GOT3 (cell line): ENCODE measurements at places on chromosomes 11 and 22.

DNA sequence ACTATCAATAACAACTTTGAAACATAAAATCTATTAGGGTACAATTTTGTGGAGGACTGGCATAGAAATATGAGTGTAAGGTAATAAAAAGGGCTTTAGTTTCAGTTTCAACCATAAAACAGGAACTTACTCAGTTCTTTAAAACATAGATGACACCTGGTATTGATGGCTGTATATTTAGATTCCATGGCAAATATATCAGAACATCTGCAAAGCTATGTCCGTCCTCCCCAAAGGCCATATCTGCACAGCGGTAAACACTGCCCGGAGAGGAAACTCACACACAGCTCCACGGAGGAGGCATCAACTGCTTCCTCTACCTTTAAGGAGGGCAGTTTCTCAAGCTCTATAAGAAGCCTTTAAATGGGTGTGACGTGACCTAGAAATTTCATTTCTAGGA, 993.3 kb downstream of the BRD1 start:
- no peak for DNase-seq

DNA sequence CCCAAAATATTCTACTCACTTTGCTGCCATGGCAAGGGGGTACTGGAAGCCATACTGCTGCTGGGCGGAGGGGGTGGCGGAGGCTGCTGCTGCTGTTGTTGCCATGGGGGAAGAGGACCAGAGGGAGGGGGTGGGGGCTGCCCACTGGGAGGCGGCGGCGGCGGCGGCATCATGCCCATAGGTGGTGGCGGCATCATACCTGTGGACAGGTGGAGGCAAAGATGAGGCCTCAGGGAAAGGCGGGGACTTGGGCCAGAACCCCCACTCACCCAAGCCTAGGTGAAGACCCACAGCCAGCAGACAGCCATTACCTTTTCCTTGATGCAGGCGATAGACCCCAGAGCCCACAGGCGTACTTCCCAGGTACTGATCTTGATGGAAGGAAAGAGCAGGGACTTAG, 7.1 kb upstream of the PYGM start:
- no peak for DNase-seq

DNA sequence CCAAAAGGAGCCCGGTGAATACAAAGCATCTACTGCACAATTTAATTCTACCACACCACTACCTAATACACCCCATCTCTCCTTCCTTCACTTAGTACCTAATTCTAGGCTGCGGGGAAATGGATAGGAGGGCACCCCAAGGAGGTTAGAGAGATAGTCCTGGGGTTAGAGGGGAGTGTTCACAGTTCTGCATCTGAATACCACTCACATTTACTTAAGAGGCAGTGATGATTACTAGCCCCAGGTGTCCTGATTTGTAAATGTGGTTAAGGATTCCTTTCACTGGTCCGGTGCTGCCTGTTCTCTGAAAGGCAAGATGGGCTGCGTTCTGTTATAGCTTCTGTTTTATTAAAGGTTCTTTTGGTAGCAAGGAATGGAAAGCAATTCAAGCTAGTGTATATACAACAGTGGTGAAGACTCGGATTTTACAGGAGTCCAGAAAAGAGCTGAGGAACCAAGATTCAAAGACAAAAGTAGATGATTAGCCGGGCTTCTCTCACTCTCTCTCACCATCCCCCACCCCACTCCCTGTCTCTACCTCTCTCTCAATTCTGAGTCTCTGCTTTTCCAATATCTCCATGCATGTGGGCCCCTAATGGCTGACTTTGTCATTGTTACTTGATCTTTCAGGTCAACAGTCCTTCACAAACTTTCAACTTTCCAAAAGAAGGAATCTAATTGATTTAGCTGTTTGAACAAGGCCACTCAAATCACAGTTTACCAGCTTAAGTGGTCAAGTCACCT, 8.7 kb upstream of the KCNA4 start:
- no peak for DNase-seq

- DNase-seq: no peak
These were observed 7.0 kb downstream of the MMP3 start for GRCh38 chr11:102836290-102836875.

- DNase-seq: no peak
These were observed 20.4 kb downstream of the JHY start for GRCh38 chr11:122902951-122903350.

DNA sequence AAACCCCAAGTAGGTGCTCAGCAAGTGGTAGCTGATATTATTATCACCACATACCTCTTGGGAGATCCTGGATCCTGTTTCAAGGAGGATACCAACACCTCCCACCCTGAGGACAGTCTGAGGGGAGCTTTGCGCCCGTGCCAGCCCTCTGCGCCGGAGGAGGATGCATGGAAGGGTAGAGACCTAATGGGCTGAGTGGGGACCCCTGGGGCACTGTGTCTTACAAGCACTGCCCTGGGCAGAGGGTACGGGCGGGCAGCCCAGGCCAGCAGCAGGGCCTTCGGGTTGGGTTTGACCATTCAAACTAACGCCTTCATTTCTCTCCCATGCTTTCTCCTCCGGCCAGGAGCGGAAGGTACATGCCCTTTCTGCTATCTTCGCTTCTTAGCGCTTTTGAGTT, 26.3 kb downstream of the MYBPC3 start:
- DNase-seq: no peak

DNA sequence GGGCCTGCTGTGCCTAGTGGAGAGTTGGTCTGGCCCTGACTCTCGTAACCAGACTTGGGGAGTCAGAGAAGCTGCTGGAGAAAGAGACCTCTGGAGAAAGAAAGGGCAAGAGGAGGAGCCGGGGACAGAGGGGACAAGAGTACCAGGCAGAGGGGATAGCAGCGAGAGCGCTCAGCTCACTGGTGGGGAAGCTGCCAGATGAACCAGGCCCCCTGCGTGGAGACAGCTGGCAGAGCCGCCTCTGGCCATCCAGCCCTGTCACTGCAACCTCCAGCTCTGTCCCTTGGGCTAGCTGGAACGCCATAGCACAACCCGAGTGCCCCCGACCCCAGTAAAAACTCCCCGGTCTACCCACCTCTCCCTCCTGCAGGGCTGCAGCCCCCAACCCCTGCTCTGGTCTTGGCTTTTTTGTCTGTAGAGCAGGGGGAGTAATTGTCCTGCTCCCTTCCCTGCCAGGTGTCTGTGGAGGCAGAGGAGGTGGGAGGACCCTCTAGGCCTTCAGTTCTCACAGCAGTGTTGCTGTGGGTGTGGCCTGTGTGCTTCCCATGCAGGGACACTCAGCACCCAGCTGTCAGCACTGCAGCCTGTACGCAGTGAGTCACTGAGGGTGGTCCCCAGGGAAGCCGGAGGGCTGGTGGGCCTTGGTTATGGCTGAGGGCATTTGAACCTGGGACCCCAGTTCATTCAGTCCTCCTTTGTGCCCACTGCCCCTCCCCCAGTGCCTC, 4.8 kb upstream of the SUN2 start:
- no peak for DNase-seq

GRCh38 chr22:35576671-35577070, 36.0 kb downstream of the RASD2 start:
- DNase-seq: no peak

- DNase-seq: no peak
These were observed 404 bp downstream of the DCHS1 start for GRCh38 chr11:6655020-6655789.

DNA sequence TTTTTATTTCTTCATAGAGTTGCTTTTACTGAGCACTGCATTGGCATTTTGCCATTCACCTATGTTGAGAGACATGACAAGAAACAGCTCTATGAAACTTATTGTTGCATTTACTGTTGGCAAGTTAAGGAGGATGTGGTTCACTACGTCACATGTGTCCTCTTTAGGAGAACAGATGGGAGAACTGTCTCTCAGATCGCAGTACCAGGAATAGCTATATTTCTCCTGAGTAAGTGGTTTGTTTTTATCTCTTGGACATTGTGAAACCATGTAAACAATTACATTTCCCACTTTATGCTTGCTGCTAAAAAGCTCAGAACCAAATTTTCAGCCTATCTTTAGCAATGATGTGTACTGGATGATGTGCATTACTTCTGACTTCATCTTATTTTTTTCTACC, 34.8 kb upstream of the PSMA1 start:
- DNase-seq: no peak

GRCh38 chr11:17221968-17222367, 14.2 kb upstream of the PIK3C2A start:
- no peak for DNase-seq

DNA sequence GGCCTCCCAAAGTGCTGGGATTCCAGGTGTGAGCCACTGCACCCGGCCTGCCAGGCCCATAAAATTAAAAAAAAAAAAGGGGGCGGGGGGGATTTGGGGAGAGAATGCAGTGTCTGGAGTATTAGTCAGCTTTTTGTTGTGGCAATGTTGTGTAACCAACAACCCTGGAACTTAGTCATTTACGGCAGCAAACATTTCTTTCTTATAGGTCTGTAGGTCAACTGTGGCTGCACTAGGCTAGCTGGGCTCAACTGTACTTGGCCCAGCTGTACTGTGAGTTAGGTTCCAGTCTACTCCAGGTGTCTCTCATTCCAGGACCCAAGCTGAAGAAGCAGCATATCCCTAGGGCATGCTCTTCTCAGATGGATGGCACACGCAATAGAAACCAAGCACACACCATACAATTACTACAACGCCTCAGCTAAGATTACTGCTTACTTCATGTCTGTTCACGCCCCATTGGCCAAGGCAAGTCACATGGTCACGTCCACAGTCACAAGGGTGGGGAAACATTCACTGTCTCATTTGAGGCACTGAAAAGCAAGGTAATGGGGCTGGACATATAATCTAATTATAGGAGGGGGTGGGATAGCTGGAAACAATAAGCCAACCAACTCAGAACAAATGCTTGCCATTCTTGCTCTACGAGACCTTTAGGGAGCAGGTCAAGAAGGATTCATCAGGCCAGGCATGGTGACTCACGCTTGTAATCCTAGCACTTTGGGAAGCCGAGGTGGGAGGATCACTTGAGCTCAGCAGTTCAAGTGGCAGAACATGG, 10.4 kb upstream of the SPINDOC start:
- DNase-seq: no peak

DNA sequence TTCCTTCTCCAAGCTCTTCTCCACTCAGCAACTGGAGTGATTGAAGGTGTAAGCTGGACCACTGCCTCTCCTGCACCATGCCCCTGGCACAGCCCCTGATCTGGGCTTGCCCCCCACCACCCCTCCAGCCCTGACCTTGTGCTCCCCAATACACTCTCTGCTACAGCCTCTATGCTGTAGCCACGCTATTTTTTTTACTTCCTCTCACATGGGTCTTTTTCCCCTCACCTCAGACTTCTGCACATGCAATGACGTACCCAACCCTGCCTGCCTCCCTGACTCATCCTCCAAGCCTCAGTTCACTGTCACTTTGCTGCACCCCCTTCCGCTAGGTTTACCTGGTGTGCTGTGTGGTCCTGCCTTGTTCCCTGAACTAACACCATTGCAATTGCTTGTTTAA, 9.0 kb downstream of the CSNK2A3 start:
- DNase-seq: no peak

- no peak for DNase-seq
These were observed 75.8 kb downstream of the CTTN start for GRCh38 chr11:70473873-70474690.

DNA sequence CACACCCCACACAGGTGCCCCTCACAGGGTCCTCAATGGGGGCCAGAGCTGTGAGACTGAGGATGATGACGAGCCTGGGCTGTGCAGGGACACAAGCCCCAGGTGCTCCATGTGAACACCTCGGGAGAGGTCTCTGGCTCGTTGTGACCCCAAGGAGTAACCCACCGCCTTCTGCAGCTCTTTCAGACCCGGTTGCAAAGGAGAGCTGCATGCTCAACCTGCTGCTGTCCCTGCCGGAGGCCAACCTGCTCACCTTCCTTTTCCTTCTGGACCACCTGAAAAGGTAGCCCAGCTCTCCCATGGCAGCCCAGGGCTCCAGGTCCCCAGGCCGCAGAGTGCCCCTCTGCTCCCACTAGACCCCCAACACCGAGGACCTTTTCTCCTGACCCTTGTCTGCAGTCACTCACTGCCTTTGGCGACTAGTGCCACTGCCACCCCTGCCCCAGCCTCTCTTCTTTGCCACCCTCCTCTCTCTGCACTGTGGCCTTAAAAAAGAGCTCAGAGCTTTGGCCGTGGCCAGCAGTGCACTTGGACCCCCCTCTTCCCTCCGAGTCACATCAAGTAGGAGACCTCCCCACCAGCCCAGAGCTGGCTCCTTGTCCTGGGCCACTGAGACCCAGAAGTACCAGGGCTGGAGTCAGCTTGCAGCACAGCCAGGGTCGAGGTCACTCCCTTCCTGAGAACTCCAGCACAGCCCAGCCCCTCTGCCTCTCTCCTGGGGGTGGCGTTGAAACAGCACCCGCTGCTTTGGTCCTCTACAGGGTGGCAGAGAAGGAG, 133.7 kb downstream of the BCR start:
- no peak for DNase-seq

GRCh38 chr11:73784080-73784634, 3.5 kb upstream of the MRPL48 start:
- no peak for DNase-seq
